SK-MEL-5 (cell line): ENCODE measurements at places on chromosomes 3 and 15. TPM values are rescaled to one million over a fixed set of nuclear protein-coding genes. Genes with fewer than 3 reads are reported as not detected.

Gene TUSC7
- total RNA-seq: not detected in 2 replicates

Gene APOD
- 90.8 and 104 TPM in 2 replicates for total RNA-seq

Gene DAZL
- total RNA-seq: not detected in 2 replicates

Gene SMAD6
- total RNA-seq: 3.2 and 4.6 TPM in 2 replicates

Gene DALRD3
- total RNA-seq: 35.6 and 41.5 TPM in 2 replicates

Gene MYO5C
- 0.03 and 0.11 TPM in 2 replicates for total RNA-seq

Gene ECT2
- total RNA-seq: 37.4 and 39.1 TPM in 2 replicates

Gene SERPINI2
- not detected in 2 replicates for total RNA-seq

Gene ISG20
- total RNA-seq: 121 and 125 TPM in 2 replicates

Gene ADGRG7
- total RNA-seq: not detected in 2 replicates

Gene CIDEC
- total RNA-seq: 0.24 and 0.71 TPM in 2 replicates

Gene ROBO2
- 32.3 and 42.2 TPM in 2 replicates for total RNA-seq

Gene RAB6B
- total RNA-seq: 4.0 and 5.2 TPM in 2 replicates

Gene CAV3
- not detected in 2 replicates for total RNA-seq

Gene ANKUB1
- 0.08 TPM in 1 of 2 replicates, not detected in the other for total RNA-seq

Gene LPCAT4
- total RNA-seq: 6.1 and 13.5 TPM in 2 replicates

Gene MUSTN1
- 0.43 TPM in 1 of 2 replicates, not detected in the other for total RNA-seq

Gene NOX5
- 4.0 TPM in 2 replicates for total RNA-seq

Gene LMOD3
- total RNA-seq: 0.16 and 0.19 TPM in 2 replicates
